ENCODE measurements at places on chromosomes 1 and 21. TPM values are rescaled to one million over a fixed set of nuclear protein-coding genes. Genes with fewer than 3 reads are reported as not detected.

SYCP1 gene
- total RNA-seq = not detected

EFNA1 gene
- 18.9 TPM for total RNA-seq

PUSL1 gene
- 12.6 TPM for total RNA-seq

NFASC gene
- 36.2 TPM for total RNA-seq

FAM72C gene
- not detected for total RNA-seq

PDE9A gene
- 11.8 TPM for total RNA-seq

GRCh38 chr1:223429821-223430220, 36.6 kb downstream of the CCDC185 start:
- no peaks in the 10 kb centered on the region for H3K36me3 ChIP-seq
- no peak overlapping the region for H3K4me3 ChIP-seq
- peaks cover 1% of the 10 kb centered on the region for H3K4me1 ChIP-seq
- H3K27ac ChIP-seq = no peak overlapping the region
- H3K27me3 ChIP-seq = no peaks in the 10 kb centered on the region

DNA sequence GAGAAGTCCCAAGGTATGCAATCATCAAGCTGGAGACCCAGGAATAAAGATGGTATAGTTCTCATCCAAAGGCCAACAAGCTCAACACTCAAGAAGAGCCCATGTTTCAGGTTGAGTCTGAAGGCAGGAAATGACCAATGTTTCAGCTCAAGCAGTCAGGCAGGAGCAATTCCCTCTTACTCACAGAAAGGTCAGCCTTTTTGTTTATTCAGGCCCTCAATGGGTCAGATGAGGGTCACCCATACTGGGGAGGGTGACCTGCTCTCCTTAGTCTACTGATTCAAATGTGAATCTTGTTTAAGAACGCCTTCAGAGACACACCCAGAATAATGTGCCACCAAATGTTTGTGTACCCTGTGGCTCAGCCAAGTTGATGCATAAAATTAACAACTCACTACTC, 262.4 kb downstream of the USP25 start:
- DNase-seq = no peak
- no peaks in the 10 kb centered on the region for H3K27me3 ChIP-seq

GRCh38 chr1:105137543-105138457, 1388.1 kb downstream of the AMY1C start:
- H3K27ac ChIP-seq = no peak overlapping the region
- DNase-seq = peak; percentile 46
- H3K36me3 ChIP-seq = no peaks in the 10 kb centered on the region
- no peaks in the 10 kb centered on the region for H3K4me1 ChIP-seq
- H3K4me3 ChIP-seq = no peak overlapping the region
- no peaks in the 10 kb centered on the region for H3K27me3 ChIP-seq

DNA sequence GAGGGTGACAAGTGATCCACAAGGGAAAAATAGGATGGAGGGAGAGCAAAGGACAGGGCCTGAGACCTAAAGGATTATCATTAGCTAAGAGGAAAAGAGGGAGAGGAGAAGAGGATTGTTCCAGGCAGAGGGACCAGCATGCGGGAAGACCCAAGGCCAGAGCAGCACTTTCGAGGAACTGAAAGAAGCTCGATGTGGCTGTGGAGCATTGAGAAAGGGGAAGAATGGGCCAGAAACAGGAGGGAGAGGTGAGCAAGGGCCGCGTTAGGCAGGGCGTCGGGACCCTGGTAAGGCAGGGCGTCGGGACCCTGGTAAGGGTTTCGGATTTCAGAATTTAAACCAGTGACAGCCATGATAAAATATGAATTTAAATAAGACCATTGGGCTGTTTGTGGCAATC, 22.8 kb upstream of the CSF1 start:
- no peaks in the 10 kb centered on the region for H3K4me1 ChIP-seq
- DNase-seq = no peak
- no peak overlapping the region for H3K27ac ChIP-seq

DNA sequence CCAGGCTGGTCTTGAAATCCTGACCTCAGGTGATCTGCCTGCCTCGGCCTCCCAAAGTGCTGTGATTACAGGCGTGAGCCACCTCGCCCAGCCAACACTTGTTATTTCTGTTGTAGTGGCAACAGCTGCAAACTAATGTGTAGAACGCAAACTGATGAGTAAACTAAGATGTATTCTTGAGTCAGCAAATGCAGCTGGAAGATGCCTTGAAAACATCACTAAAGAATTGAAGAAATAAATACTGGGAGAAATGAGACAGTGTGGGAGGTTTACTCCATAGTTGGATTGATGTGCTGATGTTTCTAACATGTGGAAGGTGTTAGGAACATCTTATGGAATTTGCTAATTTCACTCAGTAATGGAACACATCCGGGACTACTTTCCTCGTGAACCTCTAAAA, 61.3 kb upstream of the KCNE2 start:
- H3K4me3 ChIP-seq = no peak overlapping the region
- H3K36me3 ChIP-seq = no peaks in the 10 kb centered on the region
- no peaks in the 10 kb centered on the region for H3K27me3 ChIP-seq
- DNase-seq = no peak

DNA sequence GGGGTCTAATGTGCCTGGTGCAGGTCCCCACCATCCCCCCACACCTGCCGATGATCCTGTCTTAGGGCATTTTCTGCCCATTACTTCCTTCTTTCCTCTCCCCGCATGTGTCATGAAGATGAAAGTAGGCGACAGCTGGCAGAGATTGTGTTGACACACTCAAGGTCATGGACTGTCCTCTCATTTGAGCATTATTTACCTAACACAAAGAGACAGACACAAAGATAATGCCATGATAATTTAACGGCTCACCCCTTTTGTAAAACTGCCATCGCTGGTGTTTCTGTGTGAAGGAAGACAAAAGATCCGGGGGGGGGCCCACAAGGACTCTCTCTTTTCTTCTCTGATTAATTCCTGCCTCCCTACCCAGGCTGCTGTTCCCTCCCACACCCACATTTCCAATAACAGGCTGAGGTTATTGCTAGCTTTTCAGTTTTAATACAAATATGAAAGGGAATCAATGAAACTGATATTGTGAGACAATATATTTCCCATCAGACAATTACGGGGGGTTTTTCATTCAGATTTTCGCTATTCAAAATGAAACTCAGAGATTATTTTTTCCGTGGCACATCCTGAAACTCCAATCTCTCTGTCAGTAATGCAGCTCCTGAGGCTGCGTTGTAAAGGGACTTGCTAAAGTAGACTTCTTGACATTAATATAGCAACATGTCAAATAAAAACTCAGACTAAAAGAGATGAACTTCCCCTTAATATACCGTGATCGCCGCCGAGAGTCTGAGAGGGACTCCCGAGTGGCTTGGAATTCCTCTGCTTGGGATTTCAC, 561.1 kb downstream of the NPHP4 start:
- H3K4me3 ChIP-seq = no peak overlapping the region
- no peak for DNase-seq
- peaks cover 2% of the 10 kb centered on the region for H3K27me3 ChIP-seq
- no peaks in the 10 kb centered on the region for H3K36me3 ChIP-seq
- no peaks in the 10 kb centered on the region for H3K4me1 ChIP-seq

DNA sequence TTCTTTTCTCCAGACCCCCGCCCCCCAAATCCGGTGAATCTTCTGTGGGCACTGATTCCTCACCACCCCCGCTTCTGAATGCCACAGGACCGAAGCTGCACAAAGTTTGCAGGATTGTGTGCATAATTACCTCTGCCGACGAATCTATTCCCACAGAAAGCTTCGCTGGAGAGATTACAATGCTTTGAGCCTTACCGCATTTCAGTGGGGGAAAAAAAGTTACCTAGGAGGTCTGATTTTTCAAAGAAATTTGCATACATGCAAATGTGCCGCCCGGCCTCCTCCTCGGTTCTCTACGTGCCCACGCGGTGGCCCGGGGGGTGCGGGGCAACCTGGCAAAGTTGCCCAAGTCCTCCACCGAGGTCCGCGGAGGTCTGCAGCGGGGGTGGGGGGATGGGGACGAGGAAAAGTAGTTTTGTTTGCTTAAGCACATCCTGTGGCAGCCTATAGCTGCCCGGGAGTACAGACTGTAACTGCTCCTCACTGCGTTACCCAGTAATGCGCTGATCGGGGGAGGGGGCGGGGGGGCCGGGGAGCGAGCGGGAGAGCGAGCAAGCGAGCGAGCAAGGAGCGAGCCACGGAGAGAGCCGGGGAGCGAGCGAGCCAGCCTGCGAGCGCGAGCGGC, 563 bp upstream of the NFIA start:
- DNase-seq = peak; percentile 79
- H3K4me1 ChIP-seq = no peaks in the 10 kb centered on the region
- H3K4me3 ChIP-seq = peak overlapping the region; percentile 97
- H3K27me3 ChIP-seq = no peaks in the 10 kb centered on the region

GRCh38 chr1:24594328-24594598, 38.4 kb downstream of the NCMAP start:
- no peak for DNase-seq
- no peak overlapping the region for H3K27ac ChIP-seq
- no peaks in the 10 kb centered on the region for H3K36me3 ChIP-seq
- H3K4me1 ChIP-seq = no peaks in the 10 kb centered on the region
- H3K4me3 ChIP-seq = no peak overlapping the region

All from aorta (tissue), 5 donors.